ENCODE measurements at places on chromosomes 6 and 20. TPM values are rescaled to one million over a fixed set of nuclear protein-coding genes. Genes with fewer than 3 reads are reported as not detected.

The GNAS-AS1 gene
- 0.89 TPM for total RNA-seq

The MANEA gene
- total RNA-seq = 11.8 TPM

- DNase-seq = peak; percentile 61
Observed at GRCh38 chr6:106519460-106520394, 109.6 kb downstream of the RTN4IP1 start.

GRCh38 chr20:57941604-57942381, 232.0 kb upstream of the PMEPA1 start:
- no peak for DNase-seq

The KIF25 gene
- not detected for total RNA-seq

- DNase-seq = peak; percentile 66
Observed at GRCh38 chr20:60138256-60139220, 180.3 kb downstream of the CDH26 start.

GRCh38 chr6:42694586-42694985, 27.8 kb downstream of the PRPH2 start:
- DNase-seq = peak; percentile 31

- no peak for DNase-seq
Observed at GRCh38 chr6:148831531-148831930, 84.7 kb downstream of the UST start.

- no peak for DNase-seq
Observed at GRCh38 chr20:1002682-1003561, 811 bp upstream of the RSPO4 start.

DNA sequence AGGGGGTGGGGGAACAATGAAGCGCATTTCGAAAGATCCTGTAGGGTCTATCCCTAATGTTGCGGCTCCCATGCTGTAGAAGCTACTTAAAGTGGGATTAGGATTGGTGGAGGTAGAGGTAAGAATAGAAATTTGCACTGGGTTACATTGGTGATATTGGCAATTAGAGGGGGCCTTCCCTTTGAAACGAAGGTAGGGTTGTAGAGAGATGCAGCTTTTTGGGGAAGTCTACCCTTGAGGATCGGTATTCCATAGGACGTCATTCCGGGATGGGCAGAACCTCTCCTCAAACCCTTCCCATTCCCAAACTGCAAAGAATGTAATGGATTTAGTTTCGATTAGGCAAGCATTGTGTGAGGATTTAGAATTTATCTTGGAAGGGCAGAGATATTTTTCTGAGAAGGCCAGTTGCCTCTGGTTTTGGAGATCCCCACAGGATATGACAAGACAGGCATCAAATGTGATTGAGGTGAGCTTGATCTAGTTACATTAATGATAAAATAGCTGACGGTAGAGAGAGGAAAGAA, 5.4 kb upstream of the ZNFX1 start:
- no peak for DNase-seq

DNA sequence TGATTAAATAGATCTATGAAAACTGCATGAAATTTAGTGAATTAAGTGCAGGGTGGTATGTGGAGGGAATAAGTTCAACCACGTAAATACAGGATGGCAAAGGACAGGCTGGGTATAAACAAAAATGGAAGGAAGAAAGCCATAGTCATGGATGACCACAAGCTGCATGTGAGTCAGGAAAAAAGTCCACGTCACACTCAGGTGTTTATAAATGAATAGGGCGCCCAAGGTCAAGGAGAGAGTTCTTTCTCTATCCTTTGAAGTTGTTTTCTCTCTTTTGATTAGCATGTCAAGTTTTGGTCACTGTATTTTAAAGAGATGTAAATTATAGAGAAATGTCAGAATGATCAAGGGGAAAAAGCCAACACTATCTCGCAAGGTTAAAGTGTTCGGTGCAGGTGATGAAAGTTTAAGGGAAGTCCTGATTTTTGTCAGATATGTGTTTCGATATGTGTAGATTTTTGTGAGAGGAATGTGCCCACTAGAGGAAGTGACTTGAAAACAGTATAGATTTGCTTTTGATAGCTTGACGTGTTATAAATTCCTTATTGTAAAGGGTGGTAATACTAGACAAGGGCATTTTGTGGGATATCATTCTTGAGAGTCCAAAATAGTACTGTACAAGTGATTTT, 58.7 kb downstream of the MAP3K4 start:
- no peak for DNase-seq

DNA sequence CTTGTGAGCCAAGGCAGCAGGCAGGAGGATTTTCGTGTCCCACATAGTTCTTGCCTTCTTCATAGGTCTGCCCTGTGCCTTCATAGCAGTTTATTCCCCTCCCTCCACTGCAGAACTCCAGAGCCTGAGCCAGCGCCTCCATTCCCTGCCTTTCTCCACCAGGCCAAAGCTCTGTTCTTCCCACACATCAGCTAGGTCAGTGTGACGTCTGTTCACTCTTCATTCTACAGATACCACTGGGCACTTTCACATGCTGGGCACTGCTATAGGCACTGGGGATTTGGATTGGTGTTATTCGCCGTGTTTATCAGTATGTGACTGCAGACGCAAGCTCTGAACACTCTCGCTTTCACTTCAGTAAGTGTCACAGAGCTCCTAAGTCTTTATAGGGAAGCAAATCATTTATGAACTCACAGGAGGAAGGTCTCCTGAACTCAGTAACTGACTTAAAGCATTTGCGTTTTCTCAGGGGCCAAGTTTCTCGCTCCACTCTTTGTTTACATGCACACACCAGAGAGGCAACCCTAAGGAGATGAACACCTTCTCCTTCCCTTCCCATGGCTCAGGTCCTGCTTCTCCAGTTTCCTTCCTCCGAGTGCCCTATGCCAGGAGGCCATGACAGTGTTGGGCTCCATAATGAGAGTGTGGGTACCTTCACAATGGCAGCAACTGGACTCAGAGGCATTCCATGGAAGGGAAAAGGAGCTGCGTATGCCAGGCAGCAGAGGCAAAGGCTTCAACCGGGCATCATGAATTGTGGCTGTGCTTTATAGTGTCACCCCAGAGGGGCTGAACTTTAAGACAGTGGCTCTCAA, 6.3 kb upstream of the APMAP start:
- DNase-seq = no peak

GRCh38 chr20:63160641-63161175, 55.2 kb downstream of the YTHDF1 start:
- no peak for DNase-seq

GRCh38 chr6:131635384-131636340, 1.4 kb upstream of the ENPP3 start:
- DNase-seq = peak; percentile 12

The RREB1 gene
- total RNA-seq = 48.0 TPM

DNA sequence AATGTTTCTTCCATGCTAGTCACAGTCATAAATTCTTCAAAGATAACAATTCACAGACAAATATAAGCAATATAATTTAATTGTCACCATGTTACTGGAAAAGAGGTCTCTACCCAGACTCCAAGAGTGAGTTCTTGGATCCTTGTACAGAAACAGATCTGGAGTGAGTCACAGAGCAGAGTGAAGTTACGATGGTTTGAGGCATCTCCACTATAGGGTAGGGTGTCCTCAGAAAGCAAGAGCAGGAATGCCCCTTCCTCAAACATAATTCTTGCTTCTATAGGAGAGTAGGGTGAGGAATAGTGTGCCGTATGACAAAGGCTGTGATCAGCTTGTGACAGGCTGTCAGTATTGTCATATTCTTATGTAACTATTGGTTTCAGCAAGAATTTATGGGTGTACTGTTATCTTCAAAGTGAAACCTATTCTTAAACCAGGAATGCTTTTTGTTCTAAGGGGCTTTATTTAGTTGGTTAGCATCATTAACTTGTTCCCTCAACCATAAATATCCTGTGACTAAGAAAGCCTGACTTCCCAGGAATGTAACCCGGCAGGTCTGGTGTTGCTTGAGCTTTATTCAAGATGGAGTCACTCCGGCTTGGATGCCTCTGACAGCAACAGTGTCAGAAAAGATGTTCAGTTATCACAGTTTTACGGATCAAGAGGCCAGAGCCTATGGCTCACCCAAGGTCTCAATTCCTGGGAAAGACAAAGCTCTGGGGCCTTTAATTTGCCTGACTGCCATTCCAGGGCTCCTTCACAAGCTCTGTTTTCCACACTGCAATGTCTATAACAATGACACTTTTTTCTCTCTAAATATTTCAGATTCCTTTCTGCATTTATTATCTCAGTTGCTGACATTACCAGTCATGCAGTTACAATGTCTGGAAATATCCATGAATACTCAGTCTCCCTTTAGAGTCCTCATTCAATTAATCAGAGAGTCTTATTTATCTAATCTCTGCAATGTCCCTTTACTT, 298.6 kb downstream of the C6orf118 start:
- no peak for DNase-seq

DNA sequence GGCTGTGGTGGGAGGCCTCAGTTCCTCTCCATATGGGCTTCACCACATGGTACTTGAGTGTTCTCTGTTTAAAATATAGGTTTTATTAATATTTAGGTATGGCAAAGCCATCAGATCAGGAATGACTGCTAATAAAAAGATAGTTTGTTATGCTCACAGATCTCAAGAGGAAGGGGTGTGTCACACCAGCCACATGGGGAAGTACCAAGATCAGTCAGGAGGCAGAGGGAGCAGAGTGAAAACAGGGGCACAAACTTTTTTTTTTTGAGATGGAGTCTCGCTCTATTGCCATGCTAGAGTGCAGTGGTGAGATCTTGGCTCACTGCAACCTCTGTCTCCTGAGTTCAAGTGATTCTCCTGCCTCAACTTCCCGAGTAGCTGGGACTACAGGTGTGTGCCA, 92.1 kb upstream of the GCM1 start:
- DNase-seq = no peak

GRCh38 chr20:22819112-22819511, 216.0 kb upstream of the SSTR4 start:
- no peak for DNase-seq

The WFDC12 gene
- not detected for total RNA-seq

DNA sequence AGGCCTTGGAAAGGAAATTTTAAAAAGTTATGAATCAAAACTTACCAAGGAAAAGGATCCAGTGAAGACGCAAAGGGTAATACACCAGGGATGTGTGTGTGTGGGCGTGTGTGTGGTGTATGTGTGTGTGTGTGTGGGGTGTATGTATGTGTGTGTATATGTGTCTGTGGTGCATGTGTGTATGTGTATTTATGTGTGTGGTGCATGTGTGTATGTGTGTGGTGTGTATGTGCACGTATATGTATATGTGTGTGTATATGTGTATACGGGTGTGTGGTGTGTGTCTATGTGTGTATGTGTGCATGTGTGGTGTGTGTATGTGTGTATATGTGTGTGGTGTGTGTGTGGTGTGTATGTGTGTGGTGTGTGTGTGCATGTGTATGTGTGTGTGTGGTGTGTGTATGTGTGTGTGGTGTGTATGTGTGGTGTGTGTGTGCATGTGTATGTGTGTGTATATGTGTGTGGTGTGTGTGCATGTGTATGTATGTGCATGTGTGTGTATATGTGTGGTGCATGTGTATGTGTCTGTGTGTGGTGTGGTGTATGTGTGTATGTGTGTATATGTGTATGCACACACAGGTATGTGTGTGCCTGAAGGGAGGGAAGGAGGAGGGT, 176.1 kb upstream of the SUPT3H start:
- DNase-seq = no peak

GRCh38 chr20:21048841-21049273, 57.3 kb downstream of the LINC00237 start:
- peak; percentile 31 for DNase-seq
